Left lobe of liver (tissue), 2 donors: ENCODE measurements at places on chromosomes 7 and 10. TPM values are rescaled to one million over a fixed set of nuclear protein-coding genes. Genes with fewer than 3 reads are reported as not detected.
A peak's percentile ranks its signal among the peaks of the same experiment; 100 is the strongest.

Gene IDI2
- not detected for total RNA-seq

GRCh38 chr7:91212582-91212981, 51.7 kb upstream of the FZD1 start:
- DNase-seq: no peak

- no peak for DNase-seq
Observed at GRCh38 chr7:25967278-25968204, 184.5 kb upstream of the NFE2L3 start.

GRCh38 chr10:113035732-113036312, 85.8 kb downstream of the TCF7L2 start:
- peak; percentile 73 for DNase-seq

DNA sequence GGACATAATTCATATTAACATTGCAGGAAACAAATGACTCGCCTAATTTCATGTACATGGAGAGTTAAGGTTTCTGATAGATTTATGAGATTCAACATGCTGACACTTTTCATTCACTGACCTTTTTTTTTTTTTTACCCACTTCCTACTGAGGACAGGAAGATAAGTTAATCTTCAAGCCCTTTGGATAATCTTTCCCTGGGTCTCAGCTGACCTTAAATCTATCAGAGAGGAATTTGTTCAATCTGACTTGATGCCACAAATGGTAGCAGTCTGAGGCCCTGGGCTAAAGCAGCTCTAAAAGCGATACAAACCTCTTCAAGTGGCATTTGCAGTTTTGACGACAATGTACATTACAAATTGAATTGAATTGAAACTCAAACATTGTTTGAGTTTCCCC, 493.3 kb upstream of the SORCS1 start:
- DNase-seq: no peak

Gene CTNNA3
- total RNA-seq: 1.5 TPM

Gene GSTO2
- 2.9 TPM for total RNA-seq

Gene C10orf95
- not detected for total RNA-seq

- no peak for DNase-seq
Observed at GRCh38 chr10:114553436-114553835, 104.6 kb downstream of the ABLIM1 start.

DNA sequence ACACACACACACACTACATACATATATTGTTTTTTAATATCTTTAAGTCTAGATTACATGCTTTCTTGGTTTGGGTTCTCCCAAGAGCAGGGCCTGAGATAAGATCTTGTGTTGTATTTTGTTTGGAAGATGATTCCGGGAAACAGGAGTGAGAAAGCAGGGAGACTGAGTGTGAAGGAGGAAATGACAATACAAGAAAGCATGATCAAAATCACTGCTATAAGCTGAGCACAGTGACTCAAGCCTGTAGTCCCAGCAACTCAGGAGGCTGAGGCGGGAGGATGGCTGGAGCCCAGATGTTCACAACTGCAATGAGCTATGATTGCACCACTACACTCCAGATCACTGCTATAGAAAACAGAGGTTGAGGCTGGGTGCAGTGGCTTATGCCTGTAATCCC, 267.6 kb downstream of the SKIDA1 start:
- DNase-seq: no peak

DNA sequence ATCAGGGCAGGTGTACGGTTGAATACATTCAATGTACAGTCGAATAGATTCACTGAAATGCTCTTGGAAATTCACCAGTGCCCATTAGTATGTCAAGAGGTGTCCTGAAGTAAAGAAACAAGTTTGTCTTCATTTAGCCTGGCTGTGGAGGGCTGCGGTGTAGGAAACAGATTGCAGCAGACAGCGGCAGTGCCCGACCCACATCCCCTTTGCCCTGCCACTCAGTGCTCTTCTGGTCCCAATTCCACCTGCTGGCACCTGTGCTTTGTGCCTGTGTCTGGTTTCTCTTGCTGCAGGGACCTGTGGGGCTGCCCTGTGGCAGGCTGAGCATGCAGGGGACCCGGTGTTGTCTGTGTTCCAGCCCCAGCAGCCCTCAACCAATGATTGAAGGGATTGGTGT, 183.7 kb downstream of the RPS24 start:
- DNase-seq: no peak

GRCh38 chr7:70071766-70072165, 473.5 kb downstream of the AUTS2 start:
- DNase-seq: peak; percentile 67

DNA sequence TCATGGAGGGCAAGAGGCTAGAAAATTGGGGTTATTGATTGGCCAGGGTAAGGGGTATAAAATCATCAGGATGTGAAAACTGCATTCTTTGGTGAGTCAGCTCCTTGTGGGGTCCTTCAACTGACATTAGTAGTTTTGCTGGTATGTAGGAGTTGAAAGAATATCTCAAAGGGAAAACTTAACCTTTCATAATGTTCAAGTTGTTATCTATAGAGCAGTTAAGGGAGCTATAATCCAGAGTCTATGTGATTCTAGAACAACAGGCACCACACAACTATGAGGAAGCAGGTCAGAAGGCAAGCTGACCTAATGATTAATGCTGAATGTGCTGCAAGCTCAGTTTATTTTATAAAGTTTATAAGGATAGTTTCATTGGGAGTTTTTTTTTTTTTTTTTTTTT, 13.7 kb downstream of the PRPS1L1 start:
- no peak for DNase-seq

DNA sequence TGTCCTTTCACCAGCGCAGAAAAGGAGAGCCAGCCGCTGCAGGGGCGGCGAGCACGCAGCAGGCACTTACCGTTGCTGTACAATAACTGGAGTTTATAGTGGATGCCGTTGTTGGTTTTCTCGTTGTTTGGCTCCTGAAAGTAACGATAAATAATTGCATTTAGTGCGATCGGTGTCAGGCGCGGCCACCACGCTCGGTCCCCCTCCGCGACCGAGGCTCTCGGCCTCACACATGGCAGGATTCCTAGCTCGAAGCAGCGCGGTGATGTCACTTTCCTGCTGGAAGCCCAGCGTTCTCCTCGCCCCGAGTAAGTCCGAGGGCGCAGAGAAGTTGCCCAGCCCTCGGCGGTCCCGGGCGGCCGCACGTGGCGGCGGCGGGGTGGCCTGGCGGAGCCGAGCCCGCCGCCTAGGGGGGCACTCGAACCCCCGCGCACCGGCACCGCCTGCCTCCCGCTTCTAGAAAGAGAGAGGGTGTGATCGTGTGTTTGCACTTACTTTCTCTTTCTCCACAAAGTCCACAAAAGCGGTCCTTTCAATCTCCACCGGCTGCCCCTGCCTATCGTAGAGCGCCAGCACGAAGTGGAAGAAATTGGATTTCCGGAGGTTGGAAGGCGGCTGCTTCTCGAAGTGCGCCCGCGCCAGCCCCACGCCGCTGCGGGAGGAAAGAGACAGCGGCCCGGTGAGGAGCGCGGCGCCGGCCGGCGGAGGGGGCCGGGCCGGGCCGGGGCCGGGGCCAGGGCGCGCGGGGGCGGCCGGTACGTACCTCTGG, 1.0 kb downstream of the EBF3 start:
- no peak for DNase-seq

Gene GCK
- 1.7 TPM for total RNA-seq

Gene CFAP43
- total RNA-seq: 0.50 TPM

- DNase-seq: no peak
Observed at GRCh38 chr10:5047912-5048628, 44.4 kb upstream of the AKR1C2 start.

Gene ZNF479
- not detected for total RNA-seq

Gene HACD1
- 2.9 TPM for total RNA-seq

Gene C7orf33
- total RNA-seq: not detected

- DNase-seq: peak; percentile 83
Observed at GRCh38 chr7:105876964-105877601, 684 bp upstream of the ATXN7L1 start.

DNA sequence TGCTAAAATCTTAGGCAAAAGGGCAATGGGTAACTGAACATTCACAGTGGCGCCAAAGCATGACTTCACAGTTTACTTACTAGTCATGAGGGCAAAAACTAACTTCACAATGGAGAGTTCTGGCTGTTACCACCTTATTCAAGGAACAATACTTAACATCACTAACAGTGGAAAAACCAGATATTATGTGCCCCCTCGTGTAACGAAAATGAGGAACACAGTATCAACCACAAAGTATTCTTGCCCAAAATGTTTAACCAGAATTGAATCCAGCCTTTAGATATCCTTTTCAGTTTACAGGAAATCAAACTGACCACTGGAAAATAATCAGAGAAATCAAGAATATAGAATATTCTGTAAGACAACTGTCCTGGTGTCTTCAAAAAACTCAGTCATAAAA, 9.5 kb downstream of the C7orf25 start:
- no peak for DNase-seq

DNA sequence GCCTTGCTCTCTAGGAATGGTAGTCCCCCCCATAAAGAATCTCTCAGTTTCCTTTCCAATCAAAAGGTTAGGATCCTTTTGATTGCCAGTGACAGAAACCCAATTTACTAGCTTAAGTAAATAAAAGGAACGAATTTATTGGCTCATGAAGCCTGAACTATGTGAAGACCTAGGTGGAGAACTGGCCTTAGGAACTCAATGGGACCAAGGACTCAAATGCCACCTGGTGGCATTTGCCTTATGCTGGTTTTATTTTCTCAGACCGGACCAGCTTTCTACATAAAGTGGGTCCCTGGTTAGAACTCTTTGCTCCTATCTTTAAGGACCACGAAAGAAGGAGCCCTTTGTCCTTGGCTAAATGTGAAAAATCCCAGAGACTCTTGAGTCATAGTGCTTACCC, 25.4 kb downstream of the CFTR start:
- DNase-seq: no peak

GRCh38 chr7:1463676-1464223, 4.5 kb upstream of the MICALL2 start:
- DNase-seq: no peak

- DNase-seq: no peak
Observed at GRCh38 chr10:19853831-19854230, 37.6 kb downstream of the PLXDC2 start.

GRCh38 chr7:37281368-37282092, 167.1 kb downstream of the ELMO1 start:
- no peak for DNase-seq
